HL-60 (cell line): ENCODE measurements at places on chromosomes 16 and 17.

DNA sequence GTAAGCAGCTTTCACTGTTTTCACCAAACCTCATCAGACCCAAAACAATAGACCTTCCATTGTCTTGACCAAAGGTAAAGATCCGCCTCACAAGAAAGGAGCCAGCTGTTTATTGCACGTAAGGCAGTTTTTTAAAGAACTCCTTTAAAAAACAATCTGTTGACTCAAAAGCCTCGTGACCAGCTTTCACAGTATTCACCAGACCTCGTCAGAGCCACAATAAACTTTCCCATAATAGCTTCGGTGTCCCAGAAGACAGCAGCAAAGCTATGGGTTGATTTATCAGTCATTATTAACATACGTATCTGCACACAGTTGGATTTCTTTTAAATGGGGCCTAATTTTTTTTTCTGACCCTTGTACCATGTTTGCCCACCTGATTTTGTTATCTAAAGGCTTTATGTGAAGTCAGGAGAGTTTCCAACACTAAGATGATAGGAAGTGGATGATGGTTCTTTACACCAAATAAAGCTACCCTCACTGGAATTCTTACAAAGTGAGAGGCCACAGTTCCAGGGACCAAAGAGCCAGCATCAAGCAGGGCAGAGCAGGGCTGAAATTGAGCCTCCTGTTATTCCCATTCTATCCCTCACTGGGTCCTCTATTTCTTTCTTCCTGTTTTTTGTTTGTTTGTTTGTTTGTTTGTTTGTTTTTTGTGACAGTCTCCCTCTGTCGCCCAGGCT lies 17.6 kb upstream of the HELZ start:
- DNase-seq, result no peak

DNA sequence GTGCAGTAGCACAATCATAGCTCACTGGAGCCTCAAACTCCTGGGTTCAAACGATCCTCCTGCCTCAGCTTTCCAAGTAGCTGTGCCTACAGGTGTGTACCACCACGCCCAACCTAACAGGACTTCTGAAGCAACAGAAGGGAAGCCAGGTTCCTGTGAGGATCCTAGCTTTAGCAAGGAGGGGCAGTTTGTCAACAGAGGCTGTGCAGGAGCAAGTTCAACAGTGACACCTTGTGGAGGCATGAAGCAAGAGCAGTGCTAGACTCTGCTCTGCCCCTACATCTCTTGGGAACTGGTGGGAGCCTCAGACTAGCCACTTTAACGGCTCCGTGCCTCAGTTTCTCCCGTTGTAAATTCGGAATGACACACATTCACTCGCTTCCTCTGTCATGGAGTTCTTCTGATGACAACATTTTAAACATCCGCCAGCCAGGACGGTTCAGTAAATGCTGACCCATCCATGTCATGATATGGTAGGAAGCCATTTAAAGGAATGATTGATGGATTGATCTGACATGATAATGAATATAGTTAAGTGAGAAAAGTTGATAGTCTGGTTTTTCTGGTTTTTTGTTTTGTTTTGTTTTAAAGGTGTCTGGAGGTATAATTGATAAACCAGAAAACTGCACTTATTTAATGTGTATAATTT lies 218.7 kb downstream of the MRTFB start:
- DNase-seq, result peak; percentile 51

DNA sequence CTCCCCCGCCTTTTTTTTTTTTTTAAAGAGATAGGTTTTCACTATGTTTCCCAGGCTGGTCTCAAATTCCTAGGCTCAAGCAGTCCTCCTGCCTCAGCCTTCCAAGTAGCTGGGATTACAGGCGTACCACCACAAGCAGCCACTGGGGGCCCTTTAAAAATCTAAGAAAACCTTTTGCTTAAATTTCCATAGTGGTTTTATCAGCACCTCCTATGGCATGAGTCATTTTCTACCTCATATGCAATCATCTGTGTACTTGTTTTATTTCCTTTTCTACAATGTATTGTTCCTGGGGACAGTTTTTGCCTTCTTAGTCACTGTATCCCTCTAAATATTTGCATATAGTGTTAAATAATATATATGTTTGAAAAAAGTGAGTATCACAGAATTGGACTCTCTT lies 29.2 kb downstream of the GNA13 start:
- DNase-seq, result no peak

GRCh38 chr17:258906-259305 lies 77.5 kb upstream of the DOC2B start:
- no peak for DNase-seq

DNA sequence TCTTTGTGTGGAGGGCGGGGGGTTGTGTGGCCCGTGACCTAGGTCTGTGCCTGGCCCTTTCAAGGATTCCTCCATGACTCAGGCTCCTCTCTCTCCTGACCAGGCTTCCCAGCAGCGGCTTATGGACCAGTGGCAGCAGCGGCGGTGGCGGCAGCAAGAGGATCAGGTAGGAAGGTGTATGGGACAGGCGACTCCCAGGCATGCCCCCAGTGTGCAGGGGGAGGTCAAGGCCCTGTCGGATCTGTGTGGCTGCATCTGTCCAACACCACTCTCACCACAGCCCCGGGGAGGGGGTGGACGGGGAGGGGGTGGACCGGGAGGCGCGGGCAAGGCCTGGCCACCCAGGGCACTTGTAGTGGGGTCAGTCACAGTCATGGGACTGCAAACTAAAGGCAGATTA lies 93.1 kb downstream of the CCDC182 start:
- no peak for DNase-seq

- DNase-seq, result no peak
These were observed 277.0 kb downstream of the WWOX start for GRCh38 chr16:78376452-78376851.

DNA sequence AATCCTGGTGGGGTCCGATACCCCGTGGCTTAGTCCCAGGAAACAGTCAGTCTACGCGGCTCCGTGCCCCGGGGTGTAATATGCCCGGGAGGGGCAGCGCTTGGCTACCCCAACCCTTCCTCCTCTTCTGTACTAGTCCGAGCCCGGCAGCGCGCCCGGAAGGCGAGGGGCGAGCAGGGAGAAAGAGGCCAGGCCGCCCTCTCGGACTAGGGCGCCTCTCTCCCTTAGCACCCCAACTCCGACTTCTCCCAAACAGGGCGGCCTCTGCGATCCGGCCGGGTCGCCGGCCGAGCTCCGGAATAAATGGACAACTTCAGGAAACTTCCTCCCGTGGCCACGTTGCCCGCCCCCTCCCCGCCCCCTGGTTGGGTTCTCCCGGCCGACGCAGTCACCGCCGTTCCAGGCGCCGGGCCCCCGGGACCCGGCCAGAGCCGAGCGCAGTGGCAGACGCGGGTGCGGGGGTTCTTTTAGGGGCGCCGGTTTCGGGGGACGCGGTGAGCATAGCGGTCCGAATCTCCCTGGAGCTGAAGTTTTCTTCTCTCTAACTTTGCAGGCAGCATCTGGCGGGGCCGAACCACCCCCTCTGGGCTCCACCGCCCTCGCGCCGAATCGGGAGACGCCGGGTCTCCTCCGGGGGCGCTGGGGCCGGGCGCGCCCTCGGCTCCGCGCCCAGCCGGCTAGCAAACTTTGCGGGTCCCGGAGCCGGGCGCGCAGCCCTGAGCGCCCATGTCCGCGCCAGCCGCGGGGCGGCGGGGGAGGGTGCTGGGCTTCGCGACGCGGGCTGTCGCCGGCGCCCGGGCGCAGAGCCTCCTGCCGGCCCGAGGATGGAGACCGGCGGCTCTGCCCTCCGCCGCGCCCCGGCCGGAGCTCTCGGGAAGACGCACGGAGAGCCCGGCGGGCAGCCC lies at the start of gene SDK2:
SDK2 (minus strand) TSS at position 301 of the 905 bp plus-strand sequence. CDS start 357 bp downstream, outside the sequence.
- DNase-seq, result peak; percentile 5

GRCh38 chr17:79182176-79183042 lies 107.8 kb downstream of the ENGASE start:
- DNase-seq, result no peak

DNA sequence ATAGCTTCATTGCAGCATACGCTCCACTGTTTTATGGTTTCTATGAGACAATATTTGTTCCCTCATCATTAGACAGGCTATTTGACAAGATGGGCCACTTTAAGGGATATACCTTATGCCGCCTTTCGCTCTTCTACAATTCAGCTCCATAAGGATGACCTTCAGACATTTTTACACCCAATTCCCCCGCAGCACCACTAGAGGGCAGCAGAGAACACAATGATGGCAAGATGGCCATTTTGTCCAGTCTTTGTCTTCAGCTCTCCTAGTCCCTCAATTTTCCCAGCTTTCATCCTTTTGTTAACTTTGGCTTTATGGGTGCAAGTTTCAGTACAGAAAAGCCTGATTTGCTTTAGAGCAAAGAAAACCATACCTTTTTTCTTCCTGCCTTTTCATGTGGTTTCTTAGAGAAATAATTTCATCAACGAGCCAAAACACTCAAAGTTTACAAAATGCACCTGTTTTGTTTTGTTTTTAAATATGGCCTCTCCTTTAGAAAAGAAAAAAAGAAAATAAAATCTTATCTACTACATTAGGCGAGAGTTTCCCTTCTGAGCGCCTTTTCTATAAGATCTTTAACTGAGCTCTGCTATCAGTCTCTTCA lies 355.3 kb downstream of the TOX3 start:
- peak; percentile 38 for DNase-seq

GRCh38 chr17:80119271-80119791 lies 17.9 kb downstream of the GAA start:
- DNase-seq, result no peak

DNA sequence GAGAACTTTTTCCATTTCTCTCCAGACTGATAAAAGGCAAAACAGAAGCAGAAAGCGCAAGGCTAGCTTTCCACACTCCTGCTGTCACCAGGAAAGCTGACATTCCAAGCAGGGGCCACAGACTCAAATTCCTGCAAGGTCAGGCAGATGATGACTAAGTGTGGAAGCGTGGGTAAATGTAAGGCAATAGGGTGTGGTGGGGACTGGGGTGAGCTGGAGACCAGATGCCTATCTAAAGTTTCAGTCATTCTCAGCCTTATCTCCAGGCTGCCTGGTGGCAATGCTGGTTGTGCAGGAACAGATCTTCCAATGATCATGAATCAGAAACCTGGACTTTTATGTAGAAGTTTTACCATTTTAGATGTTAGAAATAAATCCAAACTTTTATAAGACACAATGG lies 224.1 kb downstream of the GSG1L start:
- no peak for DNase-seq

- DNase-seq, result no peak
These were observed 80.5 kb downstream of the KSR1 start for GRCh38 chr17:27536781-27537180.

DNA sequence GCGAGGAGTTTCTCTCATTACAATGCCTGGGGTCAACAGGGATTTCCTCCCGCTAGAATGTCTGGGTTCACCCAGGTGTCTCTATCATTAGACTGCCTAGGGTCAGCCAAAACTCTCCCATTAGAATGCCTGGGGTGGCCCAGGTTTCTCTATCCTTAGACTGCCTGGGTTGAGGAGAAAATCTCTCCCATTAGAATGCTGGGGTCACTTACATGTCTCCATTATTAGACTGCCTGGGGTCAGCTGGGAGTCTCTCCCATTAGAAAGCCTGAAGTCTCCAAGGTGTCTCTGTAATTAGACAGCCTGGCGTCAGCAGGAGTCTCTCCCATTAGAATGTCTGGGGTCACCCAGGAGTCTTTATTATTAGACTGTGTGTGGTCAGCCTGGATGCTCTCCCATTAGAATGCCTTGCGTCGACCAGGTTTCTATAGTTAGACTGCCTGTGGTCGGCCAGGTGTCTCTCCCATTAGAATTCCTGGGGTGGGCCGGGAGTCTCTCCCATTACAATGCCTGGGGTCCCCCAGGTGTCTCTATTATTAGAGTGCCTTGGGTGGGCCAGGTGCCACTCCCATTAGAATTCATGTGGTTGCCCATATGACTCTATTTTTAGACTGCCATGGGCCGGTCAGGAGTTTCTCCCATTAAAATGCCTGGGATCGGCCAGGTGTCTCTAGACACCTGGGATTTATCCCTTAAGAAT lies 2272.1 kb downstream of the TP53TG3F start:
- DNase-seq, result no peak

GRCh38 chr16:7716660-7717550 lies 384.3 kb downstream of the RBFOX1 start:
- DNase-seq, result no peak

DNA sequence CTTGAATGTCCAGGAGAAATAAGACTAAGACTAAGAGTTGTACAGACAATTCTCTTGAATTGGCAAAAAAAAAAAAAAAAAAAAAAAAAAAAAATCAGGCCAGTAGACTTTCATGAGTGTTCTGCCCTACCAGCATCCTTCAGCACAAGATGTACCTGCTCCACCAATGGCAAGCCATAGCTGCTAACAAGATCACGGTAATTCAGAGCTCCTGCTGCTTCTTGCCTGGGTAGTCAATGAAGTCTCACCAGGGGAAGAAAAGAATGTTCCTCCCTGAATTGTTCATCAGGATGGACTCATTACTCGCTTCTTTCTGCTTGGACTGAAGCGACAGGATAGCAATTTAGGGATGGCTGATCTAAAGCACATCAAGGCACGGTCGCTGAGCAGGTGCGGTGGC lies 31.1 kb upstream of the APOH start:
- no peak for DNase-seq

- no peak for DNase-seq
These were observed 881 bp downstream of the MLLT6 start for GRCh38 chr17:38705803-38706504.
